ENCODE measurements at places on chromosomes 1 and 21.
A peak's percentile ranks its signal among the peaks of the same experiment; 100 is the strongest.

DNA sequence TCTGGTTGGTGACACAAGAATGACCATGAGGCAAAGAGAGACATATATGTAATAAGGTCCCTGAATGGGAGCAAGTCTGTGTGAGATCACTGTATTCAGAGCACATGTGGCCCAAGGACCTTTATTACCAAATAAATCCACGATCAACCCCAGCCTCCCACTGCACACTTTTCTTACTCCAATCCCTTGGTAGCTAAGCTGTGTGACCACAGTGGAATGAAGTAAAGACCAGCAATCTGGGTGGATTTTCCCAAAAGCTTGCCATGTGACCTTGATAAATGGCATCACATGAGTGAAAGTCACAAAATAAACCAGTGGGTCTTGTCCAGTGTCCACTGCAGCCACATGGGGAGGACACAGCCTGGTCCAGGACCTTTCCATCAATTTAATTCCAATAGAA is 36.7 kb upstream of the TLR5 start:
- peak; percentile 77 for DNase-seq

- peak; percentile 3 for DNase-seq
Observed at GRCh38 chr21:24014381-24014780, 1592.9 kb downstream of the MRPL39 start.

DNA sequence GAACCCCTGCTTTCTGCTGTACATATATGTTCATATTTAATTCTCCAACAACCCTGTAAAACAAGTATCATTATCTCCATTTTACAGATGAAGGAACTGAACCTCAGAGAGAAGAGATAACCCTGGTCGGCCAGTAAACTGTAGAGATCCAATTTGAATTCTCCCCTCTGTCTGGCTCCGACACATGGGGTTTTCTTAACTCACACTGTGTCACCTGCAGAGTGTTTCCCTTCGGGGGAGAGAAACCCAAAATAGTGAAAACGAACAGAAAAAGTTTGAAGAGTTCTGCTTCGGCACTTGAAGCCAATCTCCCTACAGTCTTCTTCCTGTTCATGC is 17.4 kb upstream of the BCAR3 start:
- no peak for DNase-seq

DNA sequence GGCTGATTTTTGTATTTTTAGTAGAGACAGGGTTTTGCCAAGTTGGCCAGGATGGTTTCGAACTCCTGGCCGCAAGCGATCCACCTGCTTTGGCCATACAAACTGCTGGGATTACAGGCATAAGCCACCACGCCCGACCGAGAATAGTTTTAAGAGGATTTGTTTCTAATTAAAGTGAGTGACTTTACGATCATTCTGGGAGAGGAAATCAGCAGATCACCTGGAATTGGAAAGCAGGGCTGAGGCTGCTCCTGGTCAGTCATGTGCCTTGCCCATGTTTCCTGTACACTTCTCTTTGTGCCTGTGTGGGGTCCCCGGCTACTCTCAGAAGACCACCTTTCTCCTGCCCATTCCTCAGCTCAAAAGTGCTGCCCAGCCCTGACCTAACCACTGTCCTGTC is 33.9 kb downstream of the ZBTB8B start:
- DNase-seq, result no peak

GRCh38 chr1:217230412-217230811 is 400.5 kb downstream of the GPATCH2 start:
- DNase-seq, result no peak
